ENCODE measurements at places on chromosomes 1 and 21.

- DNase-seq, result no peak
Measured at GRCh38 chr1:168719306-168720111, 9.5 kb downstream of the DPT start.

GRCh38 chr21:45522381-45522780 lies 19.9 kb downstream of the SLC19A1 start:
- no peak for DNase-seq

- DNase-seq, result no peak
Measured at GRCh38 chr1:84701376-84701775, 11.1 kb upstream of the SSX2IP start.

DNA sequence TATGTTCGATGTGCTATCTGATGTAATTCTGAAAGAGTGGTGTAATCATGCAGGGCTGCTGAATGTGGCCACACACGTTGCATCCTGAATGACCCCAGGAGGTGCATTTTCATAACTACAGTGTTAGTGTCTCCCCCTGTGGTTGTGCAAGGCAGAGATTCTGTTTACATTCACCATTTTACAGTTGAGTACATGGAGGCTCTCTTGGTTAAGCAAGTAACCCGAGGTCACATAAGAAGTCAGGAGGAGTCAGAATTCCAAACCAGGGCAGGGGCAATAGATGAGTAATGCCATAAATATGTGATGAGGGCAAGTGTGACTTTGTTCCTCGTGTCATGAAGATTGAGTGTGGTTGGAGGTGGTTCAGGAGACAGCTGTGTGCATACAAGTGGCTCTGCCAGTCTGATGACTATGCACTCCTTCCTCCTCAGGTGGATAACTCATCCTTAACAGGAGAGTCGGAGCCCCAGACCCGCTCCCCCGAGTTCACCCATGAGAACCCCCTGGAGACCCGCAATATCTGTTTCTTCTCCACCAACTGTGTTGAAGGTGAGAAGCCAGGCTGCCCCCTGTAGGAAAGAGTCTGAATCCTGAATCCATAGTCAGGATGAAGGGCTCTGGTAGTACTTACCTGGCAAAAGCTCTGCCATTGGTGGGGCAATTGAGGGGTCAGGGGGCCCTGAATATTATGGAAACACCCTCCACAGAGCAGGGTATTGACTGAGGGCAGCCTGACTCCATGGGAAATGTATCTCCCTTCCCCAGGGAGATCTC lies 9.3 kb downstream of the ATP1A2 start:
- DNase-seq, result no peak

- DNase-seq, result no peak
Measured at GRCh38 chr1:18643154-18644012, 12.7 kb downstream of the PAX7 start.

DNA sequence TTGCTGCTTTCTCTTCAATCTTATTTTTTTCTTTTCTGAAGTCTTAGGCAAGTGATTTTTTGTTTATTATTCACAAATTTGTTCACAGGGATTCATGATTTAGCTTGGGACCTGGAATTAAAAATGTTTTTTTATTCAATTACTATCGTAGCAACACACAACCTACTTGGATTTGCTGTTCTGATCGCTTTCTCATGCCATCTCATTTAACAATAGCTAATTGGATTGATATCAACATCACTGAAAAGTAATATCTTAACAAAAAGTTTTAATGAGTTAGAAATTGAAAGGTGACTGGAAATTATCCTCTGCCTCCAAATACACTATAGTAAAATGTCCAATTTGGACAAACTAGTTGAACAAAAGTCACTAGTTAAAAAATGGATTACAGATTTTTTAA lies 32.4 kb downstream of the MAP3K21 start:
- DNase-seq, result no peak

- DNase-seq, result no peak
Measured at GRCh38 chr1:205240118-205240517, 12.4 kb downstream of the TMCC2 start.

- no peak for DNase-seq
Measured at GRCh38 chr1:79353224-79353623, 346.7 kb upstream of the ADGRL4 start.

DNA sequence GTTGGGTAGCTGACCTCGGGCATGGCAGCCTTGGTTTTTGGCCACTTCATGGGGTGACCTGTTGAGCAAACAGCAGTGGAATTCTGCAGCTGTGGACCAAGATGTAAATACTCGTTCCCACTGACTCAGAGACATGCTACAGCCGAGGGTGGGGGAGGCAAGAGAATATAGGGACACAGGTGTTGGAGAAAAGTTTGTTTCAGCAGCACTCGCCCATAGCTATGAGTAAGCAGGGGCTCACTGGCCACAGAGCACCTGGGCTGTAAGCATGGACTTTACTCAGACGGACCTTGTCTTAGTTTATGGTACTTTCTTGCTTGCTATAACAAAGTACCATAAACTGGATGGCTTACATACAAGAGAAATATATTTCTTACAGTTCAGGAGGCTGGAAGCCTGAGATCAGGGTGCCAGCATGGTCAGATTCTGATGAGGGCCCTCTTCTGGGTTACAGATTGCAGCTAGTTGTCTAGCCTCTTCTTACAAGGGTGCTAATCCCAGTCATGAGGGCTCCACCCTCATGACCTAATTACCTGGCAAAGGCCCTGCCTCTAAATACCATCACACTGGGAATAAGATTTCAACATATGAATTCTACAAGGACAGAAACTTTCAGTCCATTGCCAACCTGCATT lies 437.2 kb upstream of the DAB1 start:
- no peak for DNase-seq

GRCh38 chr21:33126569-33126968 lies 56.6 kb downstream of the OLIG1 start:
- no peak for DNase-seq

DNA sequence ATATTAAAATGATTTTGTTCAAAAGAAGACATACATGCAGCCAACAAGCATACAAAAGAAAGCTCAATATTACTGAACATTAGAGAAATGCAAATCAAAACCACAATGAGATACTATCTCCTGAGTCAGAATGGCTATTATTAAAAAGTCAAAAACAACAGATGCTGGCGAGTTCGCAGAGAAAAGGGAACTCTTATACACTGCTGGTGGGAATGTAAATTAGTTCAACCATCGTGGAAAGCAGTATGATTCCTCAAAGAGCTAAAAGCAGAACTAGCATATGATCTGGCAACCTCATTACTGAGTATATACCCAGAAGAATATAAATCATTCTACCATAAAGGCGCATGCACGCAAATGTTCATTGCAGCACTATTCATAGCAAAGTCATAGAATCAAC lies 126.0 kb upstream of the HMCN1 start:
- no peak for DNase-seq

Data from NCI-H345 (cell line).